ENCODE measurements at places on chromosomes 16 and 17.

- no peak for DNase-seq
Measured at GRCh38 chr17:1796800-1797199, 32.9 kb downstream of the SMYD4 start.

DNA sequence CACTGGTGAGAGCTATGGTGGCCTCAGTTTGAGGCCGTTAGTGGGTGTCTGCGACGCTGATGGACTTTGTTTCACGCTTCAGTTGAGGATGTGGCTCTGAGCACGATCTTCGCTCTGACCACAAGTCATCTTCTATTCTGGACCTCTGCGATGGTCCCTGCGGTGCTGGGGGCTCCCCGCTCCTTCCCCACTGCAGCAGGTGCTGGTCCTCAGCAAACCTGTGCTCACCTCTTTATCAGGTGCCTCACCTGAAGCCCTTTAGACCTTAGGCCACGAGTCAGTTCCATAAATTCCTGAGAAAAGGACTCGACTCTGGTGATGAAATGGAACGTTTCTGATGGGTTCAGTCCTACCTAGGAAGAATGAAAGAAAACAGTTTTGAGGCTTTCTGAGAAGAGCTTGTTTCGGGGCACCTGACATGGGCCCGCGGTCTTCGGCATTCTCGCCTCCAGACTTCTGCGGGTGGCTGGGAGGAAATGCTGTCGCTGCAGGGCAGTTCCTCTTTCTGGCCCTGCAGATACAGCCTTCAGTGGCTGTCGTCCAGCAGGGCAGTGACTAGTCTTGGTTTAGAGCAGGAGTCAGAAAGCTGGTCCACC, 4.7 kb downstream of the KCTD5 start:
- no peak for DNase-seq

- no peak for DNase-seq
Measured at GRCh38 chr17:81151278-81151677, 14.0 kb upstream of the PVALEF start.

GRCh38 chr17:851924-852323, 69.8 kb downstream of the MRM3 start:
- DNase-seq, result no peak

DNA sequence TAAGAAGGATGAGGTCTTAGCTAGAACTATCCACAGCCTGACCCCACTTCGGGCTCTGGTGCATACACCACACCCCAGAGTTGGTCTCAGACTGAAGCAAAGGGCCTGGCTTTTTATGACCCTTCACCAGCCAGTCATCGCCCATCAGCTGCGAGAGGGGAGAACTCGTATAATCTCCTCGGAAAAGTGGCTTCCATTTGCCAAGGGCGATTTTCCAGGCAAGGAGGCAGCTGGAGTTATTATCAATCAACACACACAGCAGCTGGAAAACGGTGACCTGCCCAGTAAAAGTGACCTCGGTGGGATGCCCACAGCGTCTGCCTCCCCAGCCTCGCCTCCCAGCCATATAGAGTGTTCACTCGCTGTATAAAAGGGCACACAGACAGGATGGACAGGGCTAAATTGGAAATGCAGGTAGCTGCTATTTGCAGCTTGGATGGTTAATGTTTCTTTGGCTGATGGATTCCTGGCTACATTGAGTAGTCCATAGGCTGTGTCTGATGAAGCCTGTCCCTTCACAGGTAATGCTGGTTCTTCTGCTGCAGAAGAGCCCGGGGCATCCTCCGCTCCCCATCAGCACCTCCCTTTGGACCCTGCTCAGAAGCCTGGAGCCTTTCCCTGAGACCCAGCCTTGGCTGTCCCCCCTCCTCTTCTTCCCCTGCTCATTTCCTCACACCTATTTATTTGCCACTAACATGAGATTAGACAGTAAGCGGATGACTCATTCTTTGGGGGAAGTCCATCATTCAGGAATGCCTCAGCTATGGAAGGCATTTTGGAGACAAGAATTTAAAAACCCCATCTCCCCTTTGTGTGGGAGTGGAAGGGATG, 45.7 kb downstream of the TMEM186 start:
- peak; percentile 26 for DNase-seq

DNA sequence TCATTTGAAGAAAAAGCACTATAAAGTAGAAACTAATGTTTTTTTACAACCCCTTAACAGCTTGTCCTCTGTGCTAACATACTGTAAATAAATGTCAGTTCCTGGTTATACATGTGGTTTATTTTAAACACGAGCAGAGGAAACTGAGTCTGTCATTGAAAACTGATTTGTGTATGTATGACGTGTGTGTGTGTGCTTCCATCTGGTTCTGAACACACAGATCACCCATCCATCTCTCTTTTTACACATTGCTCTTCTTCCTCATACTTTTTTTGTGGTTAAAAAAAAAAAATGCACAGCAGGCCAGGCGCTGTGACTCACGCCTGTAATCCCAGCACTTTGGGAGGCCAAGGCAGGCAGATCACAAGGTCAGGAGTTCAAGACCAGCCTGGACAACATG, 49.5 kb downstream of the ZNF423 start:
- no peak for DNase-seq

DNA sequence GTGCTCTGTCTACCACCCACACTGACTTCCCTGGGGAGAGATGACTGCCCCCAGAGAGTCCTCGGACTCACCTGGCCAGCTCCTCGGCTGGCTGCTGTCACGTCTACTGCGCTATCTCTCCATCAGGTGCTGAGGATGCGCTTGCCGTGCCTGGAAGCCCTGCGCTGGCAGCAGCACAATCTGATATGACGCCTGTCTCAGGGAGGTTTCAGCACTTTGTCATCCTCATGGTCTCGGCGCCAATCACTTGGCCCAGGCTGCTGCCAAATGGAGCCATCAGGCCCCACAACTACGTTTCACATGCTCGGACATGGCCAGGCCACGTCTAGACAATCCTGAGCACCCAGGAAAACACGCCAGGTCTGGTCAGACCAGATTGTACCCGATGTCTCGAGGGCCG, 46.7 kb downstream of the FOXL1 start:
- DNase-seq, result no peak

- no peak for DNase-seq
Measured at GRCh38 chr16:87603684-87604633, 1.7 kb downstream of the JPH3 start.

GRCh38 chr17:39867084-39867879, 720 bp upstream of the ZPBP2 start:
- no peak for DNase-seq

DNA sequence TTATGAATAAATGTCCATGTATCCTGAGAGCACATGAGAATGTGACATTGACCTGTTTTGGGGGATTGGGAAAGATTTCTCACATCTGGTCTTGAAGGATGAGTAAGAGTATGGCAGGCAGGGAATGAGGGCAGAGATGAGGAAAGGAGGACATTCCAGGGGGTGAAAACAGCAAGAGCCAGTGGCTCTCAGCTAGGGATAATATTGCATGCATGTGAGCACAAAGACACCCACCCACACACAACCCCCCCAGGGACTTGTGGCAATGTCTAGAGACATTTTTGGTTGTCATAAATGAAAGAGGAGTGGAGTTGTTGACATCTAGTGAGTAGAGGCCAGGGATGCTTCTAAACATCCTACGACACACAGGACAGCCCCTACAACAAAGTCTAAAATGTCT, 6.0 kb downstream of the MYO1D start:
- no peak for DNase-seq

- DNase-seq, result no peak
Measured at GRCh38 chr17:45311401-45311759, 5.4 kb downstream of the MAP3K14 start.

DNA sequence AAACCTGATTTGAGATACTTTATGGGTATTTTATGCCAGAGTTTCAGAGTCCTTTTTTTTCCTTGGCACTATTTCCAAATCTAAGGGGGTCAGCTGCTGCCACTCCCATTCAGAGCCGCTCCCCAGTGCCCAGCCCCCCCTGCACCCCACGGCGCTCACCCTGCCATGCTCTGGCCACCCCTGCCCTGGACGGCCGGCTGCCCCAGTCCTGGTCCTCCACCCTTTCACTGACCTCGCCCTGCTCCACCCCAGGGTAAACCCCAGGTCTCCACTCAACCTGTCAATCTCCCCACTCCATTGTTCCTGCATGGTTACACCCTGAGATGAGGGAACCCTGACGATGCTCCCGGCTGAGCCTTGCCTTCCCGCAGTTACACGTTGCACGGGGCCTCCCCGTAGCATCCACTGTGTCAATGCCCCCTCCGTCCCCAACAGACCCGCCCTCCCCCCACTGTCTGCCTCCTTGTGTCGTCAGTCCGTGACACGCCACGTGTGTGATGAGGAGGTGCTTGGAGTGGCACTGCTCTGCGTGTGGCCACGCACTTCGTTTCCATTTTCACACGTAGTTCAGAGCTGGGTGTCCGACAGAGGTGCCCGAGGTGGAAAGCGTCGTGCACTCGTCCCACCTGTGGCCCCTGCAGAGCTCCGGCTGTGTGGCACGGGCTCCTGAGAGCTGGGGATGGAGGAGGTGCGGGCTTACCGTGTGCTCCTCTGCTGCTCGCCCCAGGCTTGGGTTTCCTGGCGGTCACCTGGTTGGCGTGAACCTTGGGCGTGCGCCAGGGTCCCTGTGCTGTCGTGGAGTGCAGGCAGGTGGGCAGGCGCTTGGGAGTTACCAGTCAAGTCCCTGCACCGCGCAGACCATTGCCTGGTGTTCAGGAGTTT, 116.5 kb downstream of the BANP start:
- no peak for DNase-seq

DNA sequence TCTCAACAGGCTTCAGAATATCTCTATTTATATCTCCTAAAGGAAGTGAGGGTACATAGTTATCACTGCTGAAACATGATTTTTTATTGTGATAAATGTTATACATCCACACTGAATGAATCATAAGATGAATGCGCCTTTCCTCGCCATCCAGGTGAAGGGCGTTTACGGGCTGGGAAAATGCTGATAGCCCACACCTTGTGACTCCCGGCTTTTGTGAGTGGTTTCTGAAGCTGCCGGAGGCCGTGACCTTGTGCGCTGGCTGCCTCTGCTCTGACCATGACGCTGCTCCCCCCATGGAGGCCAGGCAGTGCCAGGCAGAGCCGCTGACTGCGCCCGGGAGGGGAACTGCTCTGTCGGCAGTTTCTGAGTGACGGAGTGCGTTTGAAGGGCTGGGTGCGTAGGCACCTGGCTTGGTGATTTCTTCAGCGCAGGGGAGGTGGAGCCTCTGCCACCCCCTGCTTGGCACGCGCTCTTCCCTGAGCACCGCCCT, 97.2 kb downstream of the RAP1GAP2 start:
- no peak for DNase-seq

DNA sequence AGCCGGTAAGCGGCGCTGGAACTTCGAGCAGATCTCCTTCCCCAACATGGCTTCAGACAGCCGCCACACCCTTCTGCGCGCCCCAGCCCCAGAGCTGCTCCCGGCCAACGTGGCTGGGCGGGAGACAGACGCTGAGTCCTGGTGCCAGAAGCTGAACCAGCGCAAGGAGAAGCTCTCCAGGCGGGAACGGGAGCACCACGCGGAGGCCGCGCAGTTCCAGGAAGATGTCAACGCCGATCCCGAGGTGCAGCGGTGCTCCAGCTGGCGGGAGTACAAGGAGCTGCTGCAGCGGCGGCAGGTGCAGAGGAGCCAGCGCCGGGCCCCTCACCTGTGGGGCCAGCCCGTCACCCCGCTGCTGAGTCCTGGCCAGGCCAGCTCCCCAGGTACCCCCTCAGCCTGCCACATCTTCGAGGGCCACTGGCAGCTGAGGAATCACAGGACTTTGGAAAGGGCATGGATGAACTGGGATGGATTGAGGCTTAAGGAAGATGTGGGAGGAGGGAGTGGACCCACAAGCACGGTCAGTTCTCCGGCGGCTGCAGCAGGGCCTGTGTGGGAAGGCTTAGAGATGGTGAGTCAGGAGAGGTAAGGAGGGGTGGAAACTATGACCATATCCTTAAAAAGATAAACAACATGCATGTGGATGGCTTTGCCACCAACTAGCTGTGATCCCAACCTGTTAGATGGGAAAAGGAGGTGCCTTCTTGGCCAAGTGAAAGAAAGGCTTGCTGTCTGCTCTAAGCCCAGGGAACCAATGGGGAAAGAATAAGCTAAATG, 3.4 kb upstream of the LLGL2 start:
- DNase-seq, result no peak

DNA sequence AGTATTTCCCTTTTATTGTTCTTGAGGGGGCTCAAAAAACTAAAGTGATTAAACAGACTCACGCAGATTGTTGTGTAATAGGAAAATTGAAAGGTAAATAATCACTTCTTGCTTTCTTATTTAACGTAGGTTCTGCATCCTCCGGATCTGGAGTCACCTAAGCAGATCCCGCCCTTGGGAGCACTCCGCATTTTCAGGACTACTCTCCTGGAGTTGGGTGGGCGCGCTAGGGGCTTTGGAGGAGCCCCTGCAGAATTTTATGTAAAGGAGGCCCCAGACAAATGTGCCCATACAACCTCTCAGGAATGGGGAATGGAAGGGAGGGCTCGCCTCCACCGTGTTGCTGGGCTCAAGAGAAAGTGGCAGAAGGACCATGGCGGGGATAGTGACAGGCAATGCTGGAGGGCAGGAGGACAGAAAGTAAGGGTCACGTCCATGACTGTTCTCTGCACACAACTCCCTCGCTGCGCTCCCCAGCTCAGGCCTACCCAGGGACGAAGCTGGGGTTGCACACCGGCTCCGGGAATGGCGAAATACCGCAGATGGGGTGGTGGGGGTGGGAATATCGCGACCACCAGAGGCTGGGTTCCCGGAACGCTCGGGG, 8.3 kb downstream of the MT2A start:
- DNase-seq, result no peak

DNA sequence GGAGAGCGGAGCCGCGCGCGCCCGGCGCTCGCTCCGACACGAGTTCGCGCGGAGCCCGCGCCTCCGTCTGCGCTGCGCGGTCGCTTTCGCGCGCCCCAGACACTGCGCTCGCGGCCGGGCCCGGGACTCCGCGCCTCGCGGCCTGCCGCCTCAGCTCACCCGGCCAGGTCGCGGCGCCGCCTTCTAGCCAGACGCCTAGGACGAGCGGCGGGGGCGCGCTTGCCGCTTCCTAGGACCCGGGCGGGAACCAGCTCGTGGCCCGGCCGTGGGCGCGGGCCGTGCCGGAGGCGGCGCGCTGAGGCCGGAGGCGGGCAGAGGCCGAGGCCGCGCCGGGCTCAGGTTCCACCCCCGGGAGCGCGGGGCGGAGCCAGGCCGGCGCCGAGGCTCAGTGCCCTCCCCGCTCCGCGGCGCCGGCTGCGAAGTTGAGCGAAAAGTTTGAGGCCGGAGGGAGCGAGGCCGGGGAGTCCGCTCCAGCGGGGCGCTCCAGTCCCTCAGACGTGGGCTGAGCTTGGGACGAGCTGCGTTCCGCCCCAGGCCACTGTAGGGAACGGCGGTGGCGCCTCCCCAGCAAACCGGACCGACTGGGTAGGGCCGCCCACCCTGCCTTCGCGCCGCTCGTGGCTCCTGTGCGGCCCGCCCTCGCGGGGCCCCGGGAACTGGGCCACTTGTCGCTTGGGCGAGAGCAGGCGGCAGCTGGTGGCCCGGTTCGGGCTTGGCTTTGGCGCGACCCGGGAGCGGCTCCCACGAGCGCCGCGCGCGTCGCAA, at the start of gene SPHK1:
Gene SPHK1 (plus strand): TSS at position 388 of the 765 bp plus-strand sequence. CDS start 1,036 bp downstream, outside the sequence.
- DNase-seq, result peak; percentile 79

- no peak for DNase-seq
Measured at GRCh38 chr17:59234631-59235030, 14.3 kb downstream of the GDPD1 start.

Data from kidney capillary endothelial cell (primary cell).